Activated T-cell treated with anti-CD3 and anti-CD28 coated beads for 1 hour (primary cell): ENCODE measurements at places on chromosomes 11 and 22.

DNA sequence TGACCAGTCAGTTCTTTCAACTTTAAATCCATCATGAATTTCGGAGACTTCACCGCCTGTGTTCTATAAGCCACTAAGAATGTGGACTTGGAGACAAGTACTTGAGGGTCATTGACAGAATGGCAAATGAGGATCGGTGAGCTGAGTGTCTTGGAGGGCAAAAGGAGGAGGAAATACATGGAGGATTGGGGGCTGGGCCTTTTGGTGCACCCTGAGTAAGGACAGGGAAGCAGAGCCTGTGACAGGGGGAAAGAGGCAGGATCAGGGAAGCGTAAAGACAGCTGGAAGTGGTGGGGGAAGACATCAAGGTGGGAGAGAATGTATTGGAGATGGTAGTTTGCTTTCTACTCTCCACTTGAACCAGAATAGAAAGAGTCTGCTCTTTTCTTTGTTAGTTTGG lies 70.4 kb upstream of the MTMR2 start:
- DNase-seq, result no peak

DNA sequence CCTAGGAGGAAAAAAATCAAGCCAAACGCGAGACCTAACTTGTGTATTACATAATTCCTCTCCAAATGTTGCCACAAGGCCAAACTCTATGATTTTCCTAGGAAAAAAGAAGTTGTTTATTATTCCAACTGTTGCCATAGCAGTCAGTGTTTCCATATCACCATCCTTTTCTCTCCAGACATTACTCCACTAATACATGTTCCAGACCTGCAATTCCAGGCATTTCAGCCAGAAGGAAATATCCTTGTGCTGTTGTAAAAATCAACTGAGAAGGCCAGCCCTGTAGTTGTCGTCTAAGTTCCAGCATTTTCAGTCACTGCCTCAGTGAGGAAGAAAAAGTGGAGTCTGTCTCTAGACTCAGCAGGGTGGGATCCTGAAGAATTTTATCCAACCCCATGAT lies 33.1 kb upstream of the PAMR1 start:
- no peak for DNase-seq

DNA sequence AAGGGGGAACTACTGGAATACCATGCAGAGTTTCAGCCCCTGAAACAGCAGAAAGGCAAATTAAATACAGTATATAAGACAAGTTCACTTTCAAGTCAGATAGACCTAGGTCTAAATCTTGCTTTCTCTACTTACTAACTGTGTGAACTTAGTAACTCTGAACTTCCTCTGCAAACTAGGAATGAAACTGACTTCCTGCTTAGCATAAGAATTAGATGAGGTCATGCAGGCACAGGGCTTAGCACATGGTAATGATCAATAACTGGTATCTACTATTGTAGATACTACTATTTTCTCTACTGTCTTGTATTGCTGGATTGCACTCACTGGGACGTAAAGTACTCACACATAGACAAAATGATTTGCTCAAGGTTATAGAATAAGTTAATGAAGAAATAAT lies 51.5 kb upstream of the MTNR1B start:
- no peak for DNase-seq

GRCh38 chr22:46522797-46523196 lies 14.6 kb downstream of the CELSR1 start:
- no peak for DNase-seq

DNA sequence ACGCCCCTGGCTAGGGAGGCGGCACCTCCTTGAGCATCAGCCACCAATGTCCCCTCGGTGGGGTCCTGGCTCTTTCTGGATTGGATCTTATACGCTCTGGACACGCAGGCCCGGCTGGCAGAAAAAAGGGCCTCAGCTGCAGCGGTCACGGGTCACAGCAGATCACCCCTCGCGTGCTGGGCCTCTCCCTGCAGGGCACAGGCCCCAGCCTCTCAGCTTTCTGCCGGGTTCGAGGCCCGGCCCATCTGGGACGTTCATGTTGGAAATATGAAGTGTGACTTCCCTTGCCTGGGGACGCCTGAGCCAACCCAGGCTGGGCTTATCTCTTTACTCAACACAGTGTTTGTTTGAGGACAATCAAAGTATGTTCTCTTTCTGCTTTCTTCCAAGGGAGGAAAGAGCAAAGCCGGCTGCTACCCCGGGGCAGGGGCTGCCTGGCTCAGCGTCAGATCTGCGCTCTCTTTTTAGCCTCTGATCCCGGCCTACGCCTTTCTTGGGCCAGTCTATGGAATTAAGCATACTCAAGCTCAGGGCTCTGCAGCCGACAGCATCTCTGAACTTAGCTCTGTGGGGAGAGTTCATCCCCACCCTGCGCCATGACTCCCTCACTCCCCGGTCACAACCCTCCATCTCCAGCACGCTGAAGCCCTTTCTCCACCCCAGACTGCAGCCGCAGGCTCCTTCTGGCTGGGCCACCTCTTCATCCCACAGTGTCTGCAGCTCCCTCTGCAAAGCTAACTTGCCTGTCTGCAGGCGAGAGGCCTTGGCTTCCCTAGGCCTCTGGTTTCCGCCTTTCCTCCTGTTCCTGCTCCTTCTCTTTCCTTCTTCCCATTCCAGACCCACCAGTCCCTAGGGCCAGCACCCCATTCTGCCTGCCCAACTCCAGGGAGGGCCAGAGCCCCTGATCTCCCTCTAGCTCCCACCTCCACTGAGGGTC lies 38.8 kb downstream of the ADAMTS15 start:
- DNase-seq, result no peak

- peak; percentile 45 for DNase-seq
These were observed 32.7 kb downstream of the FLI1 start for GRCh38 chr11:128726458-128727139.

DNA sequence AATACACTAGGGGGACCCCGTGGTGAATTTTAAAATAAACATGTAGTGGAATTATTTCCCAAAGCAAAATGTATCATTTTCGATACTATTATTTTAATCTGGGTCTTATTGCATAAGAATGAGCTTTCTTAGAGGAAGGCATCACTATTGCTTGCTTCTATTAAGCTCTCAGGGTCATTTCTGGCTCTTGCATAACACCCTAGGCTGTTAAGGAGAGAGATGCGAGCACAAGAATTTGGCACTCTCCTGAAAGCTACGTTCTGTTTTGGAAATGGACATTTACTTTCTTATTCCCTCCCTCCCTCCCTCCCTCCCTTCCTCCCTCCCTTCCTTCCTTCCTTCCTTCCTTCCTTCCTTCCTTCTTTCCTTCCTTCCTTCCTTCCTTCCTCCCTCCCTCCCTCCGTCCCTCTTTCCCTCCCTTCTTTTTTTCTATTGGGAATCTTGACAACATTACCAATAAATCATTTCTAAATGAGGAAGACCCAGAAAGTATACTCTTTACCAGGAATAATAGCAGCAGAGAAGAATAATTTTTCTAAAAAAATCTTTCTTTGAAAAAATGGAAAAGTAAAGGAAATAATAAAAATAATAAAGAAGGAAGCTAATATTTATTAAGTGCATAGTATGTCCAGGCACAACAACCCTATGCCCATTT lies 83.6 kb upstream of the BDNF start:
- DNase-seq, result no peak

DNA sequence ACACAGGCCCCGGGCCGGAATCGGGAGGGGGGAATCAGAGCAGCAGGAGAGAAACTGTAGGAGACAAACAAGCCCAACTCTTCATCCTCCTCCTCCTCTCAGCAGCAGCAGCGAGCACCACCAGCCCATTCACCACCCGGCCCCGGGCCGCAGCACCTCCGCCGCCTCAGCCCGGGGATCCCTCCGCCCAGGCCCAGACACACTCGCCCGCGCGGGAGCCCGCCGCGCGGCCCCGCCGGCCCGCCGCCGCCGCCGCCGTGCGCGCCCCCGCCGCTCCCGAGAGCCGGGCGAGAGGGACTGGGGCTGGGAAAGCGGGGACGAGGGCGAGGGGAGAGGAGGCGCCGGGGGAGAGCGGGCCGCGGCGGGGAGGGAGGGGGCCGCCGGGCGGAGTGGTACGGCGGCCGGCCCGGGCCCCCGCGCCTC lies at the start of gene PHF21A:
PHF21A (minus strand) TSS at position 154 of the 423 bp plus-strand sequence. CDS start 37,235 bp downstream, outside the sequence.
- DNase-seq, result peak; percentile 79

DNA sequence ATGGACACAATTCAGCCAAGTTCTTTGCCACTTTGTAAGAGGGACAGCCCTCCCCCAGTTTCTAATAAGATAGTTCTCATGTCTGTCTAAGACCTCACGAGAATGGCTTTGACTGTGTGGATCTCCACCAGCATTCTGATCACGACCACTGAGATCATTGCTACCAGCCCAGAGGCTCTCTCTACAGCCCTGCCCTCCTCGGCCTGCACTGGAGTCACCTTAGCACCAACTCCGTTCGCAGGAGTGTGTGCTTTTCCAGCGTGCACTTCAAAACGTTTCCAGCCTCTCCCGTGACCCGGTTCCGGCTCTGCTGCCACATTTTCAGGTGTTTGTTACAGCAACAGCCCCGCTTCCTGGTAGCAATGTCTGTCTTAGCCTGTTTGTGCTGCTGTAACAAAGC lies 26.2 kb downstream of the TSPAN32 start:
- no peak for DNase-seq

- no peak for DNase-seq
These were observed 7.5 kb upstream of the CTSD start for GRCh38 chr11:1771273-1771672.

- DNase-seq, result no peak
These were observed 1484.4 kb downstream of the LRRC4C start for GRCh38 chr11:39975091-39975490.

DNA sequence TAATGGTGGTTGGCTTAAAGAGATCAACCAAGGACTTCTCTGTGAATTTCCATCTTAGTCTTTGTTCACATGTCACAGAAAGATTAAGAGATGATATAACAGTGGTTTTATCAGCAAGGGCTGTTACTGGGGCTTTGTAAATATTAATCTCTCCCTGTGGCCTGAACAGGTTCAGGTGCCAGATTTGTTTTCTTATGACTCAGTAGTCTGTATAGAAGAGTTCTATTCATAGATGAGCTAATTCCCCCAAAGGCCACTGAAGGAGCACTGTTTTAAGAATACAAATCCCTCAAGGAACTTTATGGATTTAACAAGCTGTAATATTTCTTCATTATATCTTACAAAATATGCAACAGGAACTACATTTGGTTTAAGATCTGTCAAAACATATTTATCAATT lies 50.4 kb downstream of the TCP11L1 start:
- DNase-seq, result no peak

- no peak for DNase-seq
These were observed 18.5 kb downstream of the BLID start for GRCh38 chr11:122097419-122098001.

- DNase-seq, result peak; percentile 15
These were observed 4.9 kb downstream of the OVOL1 start for GRCh38 chr11:65791719-65792213.

- DNase-seq, result no peak
These were observed 20.2 kb downstream of the RPS6KA4 start for GRCh38 chr11:64379160-64379559.

- DNase-seq, result no peak
These were observed 51.8 kb upstream of the ASPHD2 start for GRCh38 chr22:26377170-26377830.

DNA sequence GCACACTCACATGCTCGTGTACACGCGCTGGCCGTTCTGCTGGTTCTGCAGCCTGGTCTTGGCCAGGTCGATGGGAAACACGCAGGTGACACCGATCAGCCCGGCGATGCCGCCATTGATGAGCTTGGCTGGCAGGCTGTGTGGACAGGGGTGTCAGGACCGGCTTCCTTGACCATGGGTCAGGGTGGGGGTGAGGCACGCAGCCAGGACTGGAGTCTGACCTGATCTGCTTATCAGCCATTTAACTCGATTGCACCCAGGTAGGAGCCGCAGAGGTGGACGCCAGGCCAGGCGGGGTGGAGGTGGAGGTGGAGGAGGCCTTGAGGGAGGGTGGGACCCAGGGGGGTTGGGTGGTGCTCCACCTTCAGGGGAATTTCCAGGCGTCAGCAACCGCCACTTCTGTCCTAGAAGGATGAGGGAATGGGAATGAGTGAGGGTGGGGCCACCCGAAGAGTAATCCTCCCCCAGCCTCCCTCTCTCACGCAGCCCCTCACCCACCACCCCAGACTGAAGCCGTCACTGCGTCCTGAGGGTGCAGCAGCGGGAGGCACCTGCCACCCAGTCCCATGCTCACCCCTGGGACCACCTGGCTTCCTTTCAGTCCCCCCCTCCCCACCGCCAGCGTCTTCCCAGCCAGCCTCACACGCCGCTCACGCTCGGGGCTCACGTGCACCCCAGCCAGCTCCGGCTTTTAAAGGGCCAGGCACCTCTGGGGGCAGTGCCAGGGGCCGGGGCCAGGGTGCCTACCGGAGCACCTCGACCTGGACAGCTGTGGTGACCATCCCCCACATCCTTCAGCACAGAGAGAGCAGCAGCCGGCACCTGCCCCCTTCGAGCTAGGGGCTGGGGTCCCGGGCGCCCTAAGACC lies 3.1 kb downstream of the SLC25A22 start:
- DNase-seq, result no peak

DNA sequence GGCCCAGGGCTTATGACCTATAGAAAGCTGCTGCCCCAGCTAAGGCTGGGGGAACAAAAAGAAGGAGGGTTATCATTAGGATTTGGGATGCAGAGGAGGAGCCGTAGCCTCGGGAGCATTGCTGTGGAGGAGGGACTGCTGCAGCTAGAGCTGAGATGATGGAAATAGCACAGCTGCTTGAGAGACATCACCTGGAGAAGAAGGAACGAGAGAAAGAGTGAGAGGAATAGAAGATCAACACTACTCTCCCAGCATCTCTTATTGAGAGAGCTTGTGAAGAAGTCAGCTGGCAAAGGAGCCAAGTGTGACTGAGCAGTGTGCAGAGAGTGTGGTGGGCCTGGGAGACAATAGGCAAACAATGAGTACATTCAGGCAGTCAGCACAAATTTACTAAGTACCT lies 100.7 kb upstream of the PLET1 start:
- DNase-seq, result no peak

- DNase-seq, result no peak
These were observed 80.1 kb downstream of the C2CD3 start for GRCh38 chr11:74090701-74091100.

- DNase-seq, result no peak
These were observed 6.4 kb upstream of the ARFGAP3 start for GRCh38 chr22:42863349-42863961.

DNA sequence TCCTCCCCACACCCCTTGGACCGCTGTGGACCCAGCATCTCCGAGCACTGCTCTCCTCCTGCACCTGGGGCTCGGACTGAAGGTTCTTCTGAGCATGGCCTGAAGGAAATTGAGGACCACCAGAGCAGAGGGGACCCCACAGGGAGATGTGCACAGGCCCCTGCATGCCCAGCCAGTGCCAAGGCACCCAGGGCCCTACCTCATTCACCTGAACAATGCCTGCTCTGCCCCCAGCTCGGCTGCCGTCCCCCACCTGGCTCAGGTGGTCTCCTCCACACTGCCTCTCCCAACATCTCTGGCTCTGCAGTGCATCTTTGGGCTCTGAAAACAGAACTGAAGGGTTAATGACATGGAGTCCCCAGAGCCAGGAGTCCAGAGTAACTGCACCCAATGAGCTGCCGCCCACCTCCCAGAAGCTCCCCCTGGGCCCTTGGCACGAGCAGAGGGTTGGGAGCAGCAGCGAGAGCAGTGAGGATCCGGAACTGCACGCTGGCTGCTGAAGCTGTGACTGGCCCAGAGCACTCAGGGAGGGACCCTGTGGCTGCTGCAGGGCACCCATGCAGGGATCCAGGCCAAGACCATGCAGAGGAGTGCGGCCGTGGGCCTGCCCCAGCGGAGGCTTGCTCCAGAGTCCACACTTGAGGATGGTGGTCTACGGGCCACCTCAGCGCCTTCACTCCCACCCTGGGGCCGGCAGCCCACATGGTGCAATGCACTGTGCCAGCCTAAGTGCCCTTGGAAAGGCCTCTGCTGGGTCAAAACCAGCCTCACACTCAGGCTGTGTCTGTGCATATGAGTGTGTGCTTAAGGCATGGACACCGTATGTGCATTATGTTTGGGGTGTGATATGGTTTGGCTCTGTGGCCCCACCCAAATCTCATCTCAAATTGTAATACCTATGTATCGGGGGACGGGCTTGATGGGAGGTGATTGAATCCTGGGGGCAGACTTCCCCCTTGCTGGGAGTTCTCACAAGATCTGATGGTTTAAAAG lies 686.1 kb downstream of the TBC1D22A start:
- DNase-seq, result no peak
